ENCODE measurements at places on chromosomes 12 and 14.

GRCh38 chr12:122977655-122978392 lies 2.7 kb upstream of the ARL6IP4 start:
- DNase-seq, result no peak

DNA sequence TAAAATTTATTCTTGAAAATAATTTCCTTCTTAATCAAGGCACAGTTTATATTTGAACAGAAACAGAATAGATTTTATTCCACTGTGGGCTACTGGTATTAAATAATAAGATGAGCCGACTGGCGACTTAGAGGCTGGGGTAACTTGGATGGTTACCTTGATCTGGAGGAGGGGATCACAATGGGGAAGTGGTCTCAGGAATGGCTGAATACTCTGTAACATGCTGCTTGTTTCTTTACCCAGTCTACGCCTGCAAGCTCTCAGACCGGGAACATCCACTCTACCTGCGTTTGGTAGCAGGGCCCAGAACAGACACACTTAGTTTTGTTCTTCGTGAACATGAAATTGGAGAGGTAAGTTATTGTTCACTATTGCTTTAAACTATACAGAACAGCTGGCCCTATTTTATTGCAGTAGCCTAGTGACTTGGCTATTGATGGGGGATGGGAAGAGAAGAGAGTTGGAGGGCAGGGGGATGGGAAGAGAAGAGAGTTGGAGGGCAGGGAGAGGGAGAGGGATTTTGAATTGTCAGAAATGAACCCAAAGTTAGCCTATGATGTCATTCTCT lies 67.9 kb downstream of the GNS start:
- DNase-seq, result no peak

GRCh38 chr14:65403231-65403630 lies 9.3 kb upstream of the FUT8 start:
- no peak for DNase-seq

DNA sequence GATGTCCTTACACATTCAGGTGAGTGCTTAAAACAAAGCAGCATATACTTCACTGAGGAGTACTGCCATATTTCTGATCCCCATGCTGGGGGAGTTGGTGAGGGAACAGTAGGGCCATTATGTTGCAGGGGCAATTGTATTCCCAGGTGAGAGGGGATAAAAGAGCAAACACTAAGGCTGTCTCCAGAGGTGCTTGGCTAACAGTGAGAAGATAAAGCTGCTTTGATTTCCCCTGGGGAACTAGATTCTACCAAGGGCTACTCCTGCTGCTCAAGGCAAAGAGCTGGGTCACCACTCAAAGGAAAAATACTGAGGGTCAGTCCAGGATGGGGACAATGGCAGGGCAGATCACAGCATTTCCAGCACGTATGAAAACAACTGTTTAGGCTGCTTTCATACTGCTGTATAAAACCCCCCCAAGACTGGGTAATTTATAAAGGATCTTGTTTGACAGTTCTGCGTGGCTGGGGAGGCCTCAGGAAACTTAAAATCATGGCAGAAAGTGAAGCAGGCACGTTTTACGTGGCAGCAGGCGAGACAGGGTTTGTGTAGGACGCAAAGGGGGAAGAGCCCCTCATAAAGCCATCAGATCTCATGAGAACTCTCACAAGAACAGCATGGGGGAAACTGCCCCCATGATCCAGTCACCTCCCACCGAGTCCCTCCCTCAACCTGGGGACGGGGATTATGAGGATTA lies 47.8 kb upstream of the OR5AU1 start:
- no peak for DNase-seq

- no peak for DNase-seq
These were observed 8.2 kb downstream of the KRT79 start for GRCh38 chr12:52825961-52826360.

DNA sequence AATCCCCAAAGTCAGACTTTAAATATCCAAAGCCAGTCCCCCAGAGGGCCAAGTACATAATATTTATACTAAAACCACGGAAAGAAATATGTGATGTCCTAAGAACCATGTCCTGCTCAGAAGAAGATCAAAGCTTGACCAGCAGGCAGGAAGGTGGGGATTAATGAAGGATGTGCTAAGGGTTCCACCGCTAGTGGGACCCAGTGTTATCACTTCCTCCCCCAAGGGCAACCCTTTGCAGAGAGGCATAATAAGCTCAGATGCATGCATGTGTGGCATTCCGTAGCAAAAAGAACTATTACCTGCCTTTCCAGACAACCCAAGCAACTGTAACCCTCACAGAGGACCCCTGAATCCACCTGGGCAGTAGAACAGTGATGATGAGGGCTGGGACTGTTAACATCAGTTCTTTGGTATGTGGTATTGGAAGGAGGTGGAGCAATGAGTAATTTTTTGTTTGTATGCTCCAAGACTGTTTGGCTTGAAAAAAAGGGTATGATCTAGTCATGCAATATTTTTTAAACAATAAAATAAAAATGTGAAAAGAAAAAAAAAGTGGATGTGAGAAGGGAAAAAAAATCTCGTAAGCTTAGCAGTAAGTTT lies 71.7 kb upstream of the ETV6 start:
- no peak for DNase-seq

DNA sequence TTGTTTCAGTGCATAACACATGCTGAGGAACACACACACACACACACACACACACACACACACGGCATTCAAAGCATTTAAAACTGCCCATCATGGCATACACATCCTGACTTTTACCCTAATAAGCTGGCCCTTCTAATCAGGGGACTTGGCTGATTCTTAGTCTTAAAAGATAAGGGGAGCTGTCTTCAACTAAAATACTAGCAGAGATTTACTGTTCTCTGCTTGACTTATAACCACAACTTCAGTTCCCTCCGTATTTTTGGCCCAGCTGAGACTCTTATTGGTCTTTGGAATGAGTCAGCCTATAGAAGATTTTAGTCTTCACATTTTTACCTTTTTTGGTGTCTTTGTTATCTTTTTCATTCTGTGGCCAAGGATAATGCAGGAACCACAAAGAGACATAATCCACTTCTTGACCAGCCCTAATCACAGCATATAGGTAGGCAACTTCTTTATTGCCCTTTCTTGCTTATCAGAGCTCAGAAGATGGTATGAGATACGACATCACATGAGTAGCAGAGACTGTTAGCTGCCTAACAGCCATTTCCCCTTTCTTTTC lies 25.1 kb upstream of the SLC8A3 start:
- DNase-seq, result no peak

All from stimulated activated CD8-positive, alpha-beta memory T cell treated with anti-CD3 and anti-CD28 coated beads, Interleukin-4, amount 100 ng/mL, for 1 hour (primary cell).